CD8-positive, alpha-beta memory T cell (primary cell): ENCODE measurements at places on chromosomes 4 and X.

DNA sequence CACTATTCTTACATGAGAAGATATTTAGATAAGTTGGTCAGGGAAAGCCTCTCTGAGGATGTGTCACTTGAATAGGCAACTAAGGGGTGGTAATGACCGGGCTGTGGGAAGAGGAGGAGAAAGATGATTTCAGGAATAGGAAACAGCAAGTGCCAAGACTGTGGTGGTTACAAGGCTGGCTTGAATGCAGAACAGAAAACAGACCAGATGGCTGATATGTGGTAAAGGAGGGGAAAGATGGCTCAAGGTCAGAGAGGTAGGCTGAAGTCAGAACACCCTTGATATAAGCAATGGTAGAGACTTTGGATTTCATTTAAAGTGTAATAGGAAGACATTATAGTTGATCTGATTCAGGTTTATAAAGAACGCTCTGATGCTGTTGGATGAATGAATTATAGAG lies 15.0 kb downstream of the TLR7 start:
- no peak overlapping the region for H3K4me3 ChIP-seq
- no peak for DNase-seq
- no peak overlapping the region for H3K27ac ChIP-seq

GRCh38 chr4:90317785-90318184 lies 190.6 kb downstream of the CCSER1 start:
- H3K27me3 ChIP-seq: no peaks in the 10 kb centered on the region
- H3K4me1 ChIP-seq: no peaks in the 10 kb centered on the region
- DNase-seq: no peak
- no peaks in the 10 kb centered on the region for H3K36me3 ChIP-seq

DNA sequence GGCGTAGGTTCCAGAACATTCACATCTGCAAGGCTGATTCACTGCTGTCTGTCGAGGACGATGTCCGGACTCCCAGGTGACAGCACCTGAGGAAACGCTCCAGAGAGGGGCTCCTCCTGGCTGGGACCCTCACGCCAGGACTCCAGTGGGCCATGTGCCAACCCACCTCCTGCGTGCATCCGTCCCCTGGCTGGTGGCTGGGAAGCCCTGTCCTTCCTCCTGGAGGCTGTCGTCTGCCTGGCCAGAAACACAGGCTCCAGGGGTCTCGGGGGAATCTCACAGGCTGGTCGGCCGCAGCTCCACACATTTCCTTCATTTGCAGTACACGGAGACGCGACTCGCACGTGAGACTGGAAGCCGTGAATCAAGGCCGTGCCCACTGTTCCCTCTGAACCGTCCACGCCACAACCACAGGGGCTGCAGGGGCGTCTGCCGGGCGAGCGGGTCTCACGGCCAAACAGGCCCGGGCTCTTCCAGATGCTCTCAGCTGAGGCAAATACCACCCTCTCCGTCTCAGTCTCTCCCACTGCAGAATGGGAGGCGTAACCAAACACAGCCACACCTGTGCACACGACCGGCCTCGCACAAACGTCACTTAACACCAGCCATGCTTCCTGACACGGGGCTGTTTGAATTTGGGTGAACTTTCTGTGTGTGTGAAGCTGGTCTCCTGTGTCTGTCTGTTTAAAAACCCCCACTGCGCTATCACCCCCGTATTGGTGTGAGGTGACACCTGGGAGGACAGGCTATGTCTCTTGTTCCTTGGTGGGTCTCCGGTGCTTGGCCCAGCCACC lies 38.7 kb upstream of the MXD4 start:
- DNase-seq: no peak
- H3K4me1 ChIP-seq: peaks cover 9% of the 10 kb centered on the region
- no peaks in the 10 kb centered on the region for H3K36me3 ChIP-seq

DNA sequence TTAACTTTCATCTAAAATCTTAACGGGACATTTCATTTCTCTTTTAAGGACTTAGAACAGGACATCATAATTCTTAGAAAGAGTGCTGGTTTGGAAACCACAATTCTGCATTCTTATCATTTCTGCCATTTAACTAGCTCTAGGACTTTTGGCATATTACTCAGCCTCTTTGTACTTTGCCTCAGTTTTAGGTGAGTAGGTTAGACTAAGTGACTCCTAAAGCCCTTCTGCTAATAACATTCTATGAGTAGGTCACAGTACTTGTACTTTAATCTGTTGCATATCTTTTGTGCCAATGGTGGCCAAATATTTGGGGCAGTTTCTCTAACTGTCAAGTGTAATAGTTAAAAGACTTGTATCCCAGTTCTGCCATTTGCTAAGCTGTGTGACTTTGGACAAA lies 115.4 kb upstream of the NUDT6 start:
- no peaks in the 10 kb centered on the region for H3K36me3 ChIP-seq
- no peak overlapping the region for H3K27ac ChIP-seq
- no peaks in the 10 kb centered on the region for H3K27me3 ChIP-seq
- no peak overlapping the region for H3K4me3 ChIP-seq
- no peaks in the 10 kb centered on the region for H3K4me1 ChIP-seq
- no peak for DNase-seq

- no peaks in the 10 kb centered on the region for H3K36me3 ChIP-seq
- no peak overlapping the region for H3K4me3 ChIP-seq
- H3K27me3 ChIP-seq: no peaks in the 10 kb centered on the region
- no peak overlapping the region for H3K27ac ChIP-seq
- DNase-seq: no peak
Measured at GRCh38 chrX:10049236-10049635, 82.1 kb downstream of the CLDN34 start.
